ENCODE measurements at places on chromosomes 3 and 15. TPM values are rescaled to one million over a fixed set of nuclear protein-coding genes. Genes with fewer than 3 reads are reported as not detected.

The VEPH1 gene
- total RNA-seq, result 0.78 TPM

DNA sequence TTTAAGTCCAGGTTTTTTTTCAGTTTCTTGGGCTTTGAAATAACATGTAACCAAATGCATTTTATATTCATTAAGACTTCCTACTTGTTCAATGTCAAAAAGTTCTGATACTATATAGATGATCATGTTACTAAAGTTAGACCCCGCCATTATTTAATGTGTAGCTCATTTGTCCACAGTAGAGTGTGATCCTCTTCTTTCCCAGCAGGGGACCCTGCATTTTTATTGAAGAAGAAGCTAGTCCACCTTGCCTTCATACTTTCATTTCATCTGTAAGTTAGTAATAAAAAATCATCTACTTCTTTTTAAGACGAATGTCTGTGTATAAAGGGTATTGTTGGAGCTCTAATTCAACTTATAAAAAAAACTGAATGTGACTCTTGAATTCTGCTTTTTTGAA lies 404.6 kb downstream of the SI start:
- DNase-seq, result no peak

GRCh38 chr3:17176757-17177156 lies 292.0 kb downstream of the PLCL2 start:
- no peak for DNase-seq

- DNase-seq, result no peak
Observed at GRCh38 chr3:133591271-133591742, 17.8 kb downstream of the CDV3 start.

DNA sequence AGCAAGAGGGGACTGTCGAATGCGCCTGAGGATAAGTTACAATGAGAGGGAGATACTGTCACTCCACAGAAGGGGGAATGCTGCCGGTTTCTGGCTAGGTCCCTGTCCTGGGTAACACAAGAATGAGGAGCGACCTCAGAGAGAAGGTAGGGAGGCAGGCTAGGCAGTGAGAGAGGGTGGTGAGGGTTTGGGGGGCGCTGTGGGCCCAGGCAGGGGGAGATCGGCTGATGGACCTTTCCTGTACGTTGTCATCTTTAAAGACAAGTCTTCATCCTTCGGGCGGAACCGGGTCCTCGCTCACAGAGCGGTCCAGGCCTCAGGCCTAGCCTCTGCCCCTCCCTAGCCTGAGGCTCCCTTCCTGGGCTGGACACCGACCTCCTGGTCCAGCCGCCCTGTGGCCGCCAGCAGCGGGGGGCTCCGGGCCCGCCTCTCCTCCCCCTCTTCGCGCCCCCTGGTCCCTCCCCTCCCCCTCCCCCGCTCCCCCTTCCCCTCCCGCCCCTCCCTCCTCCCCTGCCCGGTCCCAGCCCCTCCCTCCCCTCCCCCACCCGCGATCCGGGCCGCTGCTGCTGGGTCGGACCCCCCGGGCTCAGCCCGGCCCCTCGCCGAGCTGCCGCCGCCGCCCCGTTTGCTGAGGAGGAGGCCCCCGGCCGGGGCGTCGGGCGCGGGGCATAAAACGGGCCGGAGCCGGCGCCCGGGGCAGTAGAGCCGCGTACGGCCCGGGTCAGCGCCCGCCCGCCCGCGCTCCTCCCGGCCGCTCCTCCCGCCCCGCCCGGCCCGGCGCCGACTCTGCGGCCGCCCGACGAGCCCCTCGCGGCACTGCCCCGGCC lies at the start of gene CHRD:
CHRD (plus strand) TSS at position 697 of the 827 bp plus-strand sequence. CDS start 265 bp downstream, outside the sequence.
- DNase-seq, result peak; percentile 70

DNA sequence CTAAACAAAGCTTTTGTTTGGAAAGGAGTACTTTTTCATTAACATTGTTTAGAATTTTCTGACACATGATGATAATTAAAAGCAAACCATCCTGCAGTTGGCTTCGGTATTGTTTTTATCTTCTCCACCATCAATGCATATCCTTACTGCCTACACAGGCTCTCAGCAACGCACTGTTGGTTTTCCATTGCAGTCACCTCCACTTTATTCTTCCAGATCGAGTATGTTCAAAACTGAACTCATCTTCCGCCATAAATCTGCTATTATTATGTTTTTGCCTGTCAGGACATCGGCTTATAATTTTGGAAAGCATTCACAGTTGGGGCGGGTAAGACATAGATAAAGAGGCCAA lies 589 bp upstream of the SENP5 start:
- no peak for DNase-seq

- DNase-seq, result no peak
Observed at GRCh38 chr3:52031896-52032295, 24.5 kb downstream of the DUSP7 start.

GRCh38 chr15:52289629-52290081 lies 5.9 kb downstream of the MYO5C start:
- no peak for DNase-seq

- no peak for DNase-seq
Observed at GRCh38 chr3:158522221-158523136, 48.5 kb upstream of the MLF1 start.

DNA sequence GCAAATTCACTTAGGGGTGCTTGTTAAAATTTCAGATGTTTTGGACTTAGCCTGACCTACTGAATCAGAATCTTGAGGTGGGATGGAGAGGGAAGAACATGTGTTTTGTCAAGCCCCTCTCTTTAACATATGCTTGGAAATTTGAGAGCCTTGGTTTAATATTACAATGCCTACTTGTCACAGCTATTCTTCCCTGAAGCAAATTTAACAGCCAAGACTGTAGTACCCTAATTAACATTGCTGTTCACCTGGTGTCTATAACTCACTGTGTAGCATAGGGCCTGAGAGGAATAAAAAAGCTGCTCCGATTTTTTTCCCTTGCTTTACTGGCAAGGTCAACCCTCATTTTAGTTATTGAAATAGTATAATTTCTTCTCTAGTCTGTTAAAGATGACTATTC lies 880.1 kb downstream of the CADM2 start:
- no peak for DNase-seq

Measured in cardiac septum (tissue), 1 donor.